ENCODE measurements at places on chromosomes 2 and 18.

DNA sequence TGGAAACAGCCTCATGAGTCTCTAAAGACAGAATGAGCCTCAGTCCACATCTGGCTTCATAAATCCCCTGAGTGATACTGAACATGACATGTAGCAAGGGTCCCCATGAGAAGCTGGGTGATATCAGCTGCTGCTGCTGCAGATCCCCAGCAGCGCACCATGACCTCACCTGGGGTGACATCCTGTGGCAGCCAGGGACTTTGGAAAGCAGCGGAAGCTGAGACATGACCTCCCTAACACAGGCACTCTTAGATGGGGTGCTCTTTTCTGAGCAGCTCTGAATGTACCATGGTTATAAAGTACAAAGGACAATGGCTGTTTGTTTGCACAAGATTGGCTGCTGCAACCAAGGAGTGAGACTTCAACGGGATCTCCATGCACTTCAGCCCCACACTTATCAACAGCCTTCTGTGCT, 74.7 kb upstream of the TMEM200C start:
- no peak for DNase-seq

DNA sequence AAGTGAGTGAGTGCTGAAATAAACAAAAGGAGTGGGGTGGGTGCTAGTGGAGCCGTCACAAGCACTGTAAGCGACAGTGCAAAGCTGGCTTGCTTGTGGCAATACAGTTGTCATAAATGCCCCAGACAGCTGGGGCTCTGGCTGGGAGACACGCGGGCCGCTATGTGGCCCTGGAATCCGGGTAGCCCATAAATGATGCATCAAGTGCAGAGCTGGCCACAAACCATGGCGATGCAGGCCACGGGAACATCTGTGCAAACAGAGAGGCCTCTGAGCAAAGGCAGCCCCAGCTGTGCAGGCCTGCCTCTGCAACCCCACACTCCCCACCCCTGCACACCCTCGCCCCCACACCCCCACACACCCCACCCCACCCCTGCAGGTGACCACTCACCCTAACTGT, 349.2 kb upstream of the ID2 start:
- no peak for DNase-seq

DNA sequence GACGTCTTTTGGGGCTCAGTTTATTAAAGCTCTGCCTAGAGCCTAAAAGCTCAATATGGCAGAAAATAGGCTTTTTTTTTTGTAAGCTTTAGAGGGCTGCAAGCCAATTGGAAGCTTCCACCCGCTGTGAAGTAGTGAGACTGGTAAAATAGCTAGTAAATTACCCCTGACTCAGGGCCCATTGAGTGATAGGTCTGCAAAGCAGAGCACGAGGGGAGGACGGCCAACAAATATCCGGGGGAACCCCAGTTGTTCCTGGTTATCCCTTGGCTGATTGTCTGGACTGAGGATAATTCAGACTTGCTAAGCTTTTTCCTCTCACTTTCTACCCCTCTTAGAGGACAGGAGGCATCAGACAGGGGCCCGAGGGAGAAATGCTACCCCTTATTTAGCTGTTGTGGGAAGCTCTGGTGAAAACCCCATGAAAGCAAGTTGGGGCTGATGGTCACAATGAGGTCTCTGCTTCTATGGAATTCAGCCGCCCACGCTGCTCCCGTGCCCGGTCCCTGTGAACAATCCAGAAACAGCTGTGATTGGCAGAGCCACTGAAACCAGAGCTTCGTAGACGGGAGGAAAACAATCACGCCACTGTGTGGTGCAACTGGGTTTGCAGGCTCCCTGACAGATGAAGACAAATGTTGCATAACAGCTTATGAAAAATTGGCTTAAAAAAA, 141.9 kb upstream of the LGALSL start:
- no peak for DNase-seq

DNA sequence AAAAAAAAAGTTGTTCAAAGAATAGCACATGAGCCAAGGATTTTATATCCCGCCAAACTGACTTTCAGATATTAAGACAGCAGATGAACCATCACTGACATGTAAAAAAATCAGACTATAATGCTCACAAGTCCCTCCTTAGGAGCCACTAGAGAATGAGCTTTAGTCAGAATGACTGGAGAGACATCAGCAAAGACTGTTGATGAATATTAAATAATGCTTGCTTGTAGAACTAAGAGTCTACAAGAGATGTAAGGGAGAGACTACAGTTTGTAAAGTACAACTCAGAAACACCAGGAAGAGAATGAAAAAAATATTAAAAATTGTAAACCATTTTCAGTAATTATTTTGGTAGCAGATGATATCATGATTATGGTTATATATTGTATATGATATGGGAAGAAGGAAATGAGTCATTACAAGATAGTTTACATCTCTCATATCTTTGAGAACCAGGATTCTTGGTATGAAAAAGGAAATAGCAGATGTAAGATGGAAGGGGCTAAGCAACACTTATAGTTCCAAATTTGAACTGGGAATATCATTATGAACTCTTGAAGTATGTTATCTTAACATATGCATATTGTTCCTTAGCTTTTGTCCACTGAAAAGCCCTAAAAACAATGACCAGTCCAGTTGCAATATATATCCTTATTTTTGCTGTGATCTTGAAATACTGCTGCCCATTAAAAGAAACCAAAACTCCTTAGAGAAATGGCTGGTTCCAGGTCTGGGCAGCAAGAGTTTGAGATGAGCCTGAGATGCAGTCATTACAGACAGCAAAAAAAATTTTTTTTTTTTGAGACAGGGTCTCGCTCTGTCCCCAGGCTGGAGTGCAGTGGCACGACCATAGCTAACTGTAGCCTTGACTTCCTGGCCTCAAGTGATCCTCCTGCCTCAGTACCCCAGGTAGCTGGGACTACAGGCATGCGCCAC, 55.7 kb downstream of the PTPN2 start:
- DNase-seq, result no peak

DNA sequence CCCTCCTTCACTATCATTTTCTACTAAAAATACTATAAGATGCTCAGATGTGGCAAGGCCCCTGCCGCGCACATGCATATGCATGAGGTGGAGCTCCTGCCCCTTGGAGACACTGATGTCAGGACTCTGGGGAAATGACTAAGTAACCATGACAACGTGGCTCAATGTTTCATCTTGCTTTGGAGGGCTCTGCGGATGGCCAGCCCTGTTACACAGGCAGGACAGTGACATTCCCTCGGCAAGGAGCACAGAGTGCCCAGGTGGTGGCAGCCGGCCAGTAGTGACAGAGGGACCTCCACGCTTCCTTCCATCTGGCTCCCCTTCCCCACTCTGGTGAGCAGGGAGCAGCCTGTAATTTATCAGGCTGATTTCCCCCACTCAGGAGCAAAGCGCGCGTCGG, 364.1 kb downstream of the SS18 start:
- no peak for DNase-seq

GRCh38 chr2:233917116-233917515, at the start of gene TRPM8:
Gene TRPM8 (plus strand): TSS chr2:233917373. CDS start chr2:233926538, 9,165 bp downstream.
- DNase-seq, result no peak

- no peak for DNase-seq
Measured at GRCh38 chr2:190670182-190670946, 21.5 kb downstream of the NAB1 start.

GRCh38 chr18:67550872-67551520, 34.5 kb upstream of the DSEL start:
- DNase-seq, result no peak

DNA sequence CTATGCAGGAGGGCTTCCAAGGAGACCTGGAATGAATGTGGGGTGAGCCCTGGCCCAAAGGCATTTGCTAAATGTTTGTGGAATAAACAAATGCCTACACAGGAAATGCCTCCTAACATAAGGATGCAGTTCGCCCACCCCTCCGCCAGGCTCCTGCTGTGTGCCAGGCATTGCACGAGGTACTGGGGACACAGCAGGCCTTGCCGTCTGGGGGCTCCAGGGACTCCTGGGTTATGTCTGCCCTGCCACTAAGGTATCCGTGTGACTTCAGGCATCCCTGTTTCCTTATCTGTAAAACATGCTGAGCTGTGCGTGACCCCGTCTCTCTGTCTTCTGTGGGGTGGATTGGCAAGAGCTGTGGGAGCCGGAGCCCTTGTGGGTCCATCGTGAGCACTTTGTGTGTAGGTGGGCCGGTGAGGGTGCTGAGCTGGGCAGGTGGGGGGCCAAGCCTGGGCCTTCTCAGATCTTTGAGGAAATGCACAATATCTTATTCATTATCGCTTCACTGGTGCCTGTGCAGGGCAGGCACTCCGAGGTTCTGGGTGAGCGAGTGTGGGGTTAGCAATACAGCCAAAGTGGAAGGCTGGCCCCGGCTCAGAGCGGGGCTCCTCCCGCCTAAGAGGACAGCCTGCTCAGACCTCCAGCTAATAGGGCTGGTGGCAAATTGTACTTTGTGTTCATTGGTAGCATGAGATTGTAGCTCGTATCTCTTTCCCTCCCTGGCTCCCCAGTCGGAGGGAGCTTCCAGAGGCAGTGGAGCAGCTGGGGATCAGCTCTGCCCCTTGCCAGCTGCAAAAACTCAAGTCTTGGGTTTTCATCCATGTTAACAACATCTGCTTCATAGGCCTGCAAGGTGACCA, 126.8 kb downstream of the GLI2 start:
- DNase-seq, result no peak

DNA sequence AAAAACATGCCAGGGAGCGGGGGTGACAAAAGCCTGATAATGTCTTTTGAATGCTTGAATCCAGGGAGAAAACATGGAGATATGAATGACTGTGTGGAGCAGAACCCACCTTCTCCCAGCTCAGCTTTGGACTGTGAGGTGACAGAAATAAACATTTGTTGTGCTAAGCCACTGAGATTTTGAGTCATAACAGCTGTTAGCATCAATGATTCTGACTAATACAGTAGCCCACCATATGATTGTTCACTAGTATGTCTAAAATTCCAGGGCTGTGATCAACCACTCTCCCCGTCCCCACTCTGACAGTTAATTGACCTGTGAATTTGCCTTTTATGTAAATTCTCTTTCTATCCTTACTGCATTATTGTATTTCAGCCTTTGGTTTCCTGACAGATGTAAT, 69.1 kb downstream of the PDK1 start:
- DNase-seq, result no peak

- no peak for DNase-seq
Measured at GRCh38 chr18:9594823-9595596, 19.3 kb downstream of the PPP4R1 start.

DNA sequence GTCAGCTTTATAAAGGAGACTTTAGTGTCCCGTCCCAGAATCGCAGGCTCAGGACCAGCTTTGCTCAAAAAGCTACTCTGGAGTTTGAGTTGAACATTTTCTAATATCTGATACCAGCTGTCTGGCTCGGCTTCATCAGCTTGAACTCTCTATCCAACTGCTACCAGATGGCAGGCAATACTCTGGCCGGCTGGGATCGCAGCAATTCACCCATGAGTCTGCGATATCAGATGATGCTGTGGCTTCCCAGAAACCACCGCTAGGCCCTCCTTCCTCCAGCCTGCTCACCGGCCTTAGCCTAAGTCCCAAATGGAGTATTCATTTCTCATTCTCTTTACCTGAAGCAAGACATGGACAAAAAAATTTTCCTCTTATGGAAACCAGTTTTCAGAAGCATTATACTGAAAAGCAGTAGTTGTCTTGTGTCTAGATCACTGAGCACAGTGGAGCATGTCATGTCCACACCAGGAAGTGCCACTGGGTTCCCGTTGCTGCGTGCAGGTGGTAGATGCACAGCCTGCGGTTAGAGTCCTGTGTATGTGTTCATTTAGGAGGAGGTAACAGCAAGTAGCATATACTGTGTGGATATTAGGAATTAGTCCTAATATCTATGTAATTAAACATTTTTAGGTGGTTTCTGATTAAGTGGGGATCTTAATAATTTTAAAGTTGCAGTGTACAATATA, 162.0 kb upstream of the SOX11 start:
- DNase-seq, result no peak

DNA sequence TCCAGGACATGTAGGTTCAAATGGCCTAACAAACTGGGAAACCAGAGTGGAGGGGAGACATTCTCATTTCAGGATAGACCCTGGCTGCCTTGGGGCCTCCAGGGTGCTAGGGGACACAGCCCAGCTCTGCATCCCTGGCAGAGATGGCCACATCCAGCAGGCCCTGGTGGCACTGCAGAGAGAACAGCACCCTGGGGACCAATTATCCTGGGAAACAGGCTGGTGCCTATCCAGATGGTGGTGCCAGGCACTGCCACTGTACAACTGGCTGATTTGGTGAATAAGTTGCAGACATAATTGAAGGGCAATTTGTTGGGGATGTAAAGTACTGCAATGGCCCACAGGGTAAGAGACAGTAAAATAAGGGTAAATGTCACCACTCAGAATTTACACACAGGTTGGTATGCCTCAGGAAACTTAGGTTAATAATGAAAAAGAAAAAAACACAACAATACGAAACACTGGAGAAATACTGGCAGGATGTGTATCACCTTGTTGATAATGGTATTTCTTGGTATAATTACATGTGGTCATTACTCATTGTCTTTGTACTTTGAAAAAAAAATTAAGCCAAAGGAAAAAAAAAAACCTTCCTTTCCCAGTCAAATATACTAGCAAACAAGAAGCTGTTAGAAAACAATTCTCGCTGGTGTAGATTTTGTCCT, 12.8 kb upstream of the SFTPB start:
- no peak for DNase-seq

DNA sequence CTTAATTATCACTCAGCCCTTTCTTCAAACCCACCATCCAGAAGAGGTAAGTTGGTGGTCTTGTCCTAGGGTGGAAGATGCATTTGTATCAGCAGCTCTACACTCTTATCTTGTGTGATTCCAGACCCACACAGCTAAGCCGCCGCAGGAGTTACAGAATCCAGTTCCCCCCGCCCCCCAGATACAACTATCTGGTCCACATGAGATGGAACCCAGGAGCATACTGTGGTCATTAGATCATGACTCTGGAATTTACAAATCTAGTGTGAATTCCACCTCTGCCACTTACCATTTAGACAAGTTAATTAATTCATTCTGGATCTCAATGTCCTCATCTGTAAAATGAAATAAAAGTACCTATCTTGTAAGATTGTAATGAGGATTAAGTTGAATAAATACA, 486.4 kb downstream of the BCL11A start:
- DNase-seq, result no peak

GRCh38 chr18:24482821-24483220, 22.4 kb downstream of the HRH4 start:
- DNase-seq, result no peak

DNA sequence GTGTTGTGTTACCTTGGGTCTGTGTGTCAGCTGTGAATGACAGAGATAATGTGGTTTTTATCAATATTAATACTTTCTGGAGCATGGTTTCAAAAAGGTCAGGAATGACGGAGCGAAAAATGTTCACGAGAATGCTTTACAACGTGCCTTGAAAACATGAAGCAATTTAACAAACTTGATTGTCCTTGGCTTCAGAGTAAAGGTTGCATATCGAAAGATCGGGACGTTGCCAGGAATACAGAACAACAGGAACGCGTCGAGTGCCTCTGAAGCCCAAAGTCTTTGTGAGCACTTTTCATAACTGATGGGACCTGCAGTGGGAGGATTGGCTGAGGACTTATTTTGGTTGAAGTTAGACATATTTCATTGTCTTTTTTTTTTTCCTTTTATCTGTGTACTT, 206.1 kb downstream of the ZNF407 start:
- no peak for DNase-seq

- no peak for DNase-seq
Measured at GRCh38 chr2:2046497-2046896, 284.6 kb downstream of the MYT1L start.
